ENCODE measurements at places on chromosomes 3 and 15.

DNA sequence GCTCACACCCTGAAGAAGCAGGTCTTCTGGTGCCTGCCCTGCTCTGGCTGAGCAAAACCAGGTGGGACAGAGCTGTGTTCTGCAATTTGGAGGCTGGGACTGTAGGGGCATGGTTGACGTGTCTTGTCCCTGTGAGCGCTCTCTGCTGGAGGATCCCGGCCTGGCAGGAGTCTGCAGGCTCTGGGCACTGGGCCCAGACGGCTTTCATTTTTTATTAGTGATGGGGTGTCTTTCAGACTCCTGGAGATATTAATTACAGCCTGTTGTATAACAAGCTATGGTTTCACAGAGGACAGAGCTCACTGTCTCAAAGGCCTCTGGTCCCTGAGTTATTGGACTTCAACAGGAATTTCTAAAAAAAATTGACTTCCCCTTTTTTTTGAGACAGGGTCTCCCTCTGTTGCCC is 29.5 kb upstream of the ZNF710 start:
- DNase-seq: peak; percentile 24

GRCh38 chr3:152957491-152957890 is 122.6 kb downstream of the P2RY1 start:
- no peak for DNase-seq

DNA sequence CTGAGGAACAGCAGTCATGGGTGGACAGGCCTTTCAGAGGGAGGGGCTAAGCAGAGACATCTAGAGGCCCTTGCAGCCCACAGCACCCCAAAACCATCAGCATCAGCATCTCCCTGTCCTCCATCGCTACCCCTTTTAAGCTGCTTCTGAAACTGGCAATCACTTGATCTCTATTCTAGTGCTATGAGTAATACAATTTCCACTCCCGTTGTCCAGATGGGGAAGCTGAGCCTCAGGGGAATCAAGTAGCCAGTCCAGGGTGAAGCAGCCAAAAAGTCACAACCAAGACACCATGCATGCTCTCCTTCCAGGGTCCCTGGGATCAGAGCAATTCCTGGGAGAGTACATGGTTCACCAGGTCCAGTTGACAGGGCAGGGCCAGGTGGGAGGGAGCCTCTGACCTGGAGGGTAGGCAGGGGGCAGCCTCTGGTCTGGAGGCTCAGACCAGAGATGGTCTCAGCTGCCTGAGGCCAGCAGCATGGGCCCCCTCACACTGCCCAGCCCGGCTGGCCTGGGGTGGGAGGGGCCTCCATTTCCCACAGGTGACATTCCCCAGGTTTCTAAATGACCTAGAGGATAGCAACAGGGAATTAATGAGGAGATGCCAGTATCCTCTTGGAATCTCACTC is 30.0 kb downstream of the KLHL25 start:
- DNase-seq: no peak

GRCh38 chr3:179398574-179399231 is 51.2 kb downstream of the MFN1 start:
- no peak for DNase-seq

- no peak for DNase-seq
Observed at GRCh38 chr3:156378871-156379270, 176.0 kb downstream of the SSR3 start.

DNA sequence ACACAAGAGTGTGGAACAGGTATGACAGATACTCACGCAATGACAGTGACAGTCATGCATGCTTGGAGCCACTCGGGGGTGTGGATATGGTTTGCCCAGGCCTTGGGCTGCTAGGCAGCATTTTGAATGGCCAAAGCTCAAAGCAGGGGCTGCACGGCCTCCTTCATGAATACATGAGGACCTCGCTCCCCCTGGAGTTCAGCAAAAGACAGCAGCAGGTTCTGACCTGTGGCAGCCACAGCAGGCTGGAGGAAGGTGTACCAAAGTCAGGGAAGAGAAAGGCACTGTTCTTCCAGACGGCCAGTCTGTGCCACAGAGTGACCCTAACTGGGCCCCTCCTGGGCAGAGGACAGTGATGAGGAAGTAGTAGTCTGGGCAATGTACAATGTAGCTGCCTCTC is 88.2 kb upstream of the C2CD4B start:
- DNase-seq: no peak
